ENCODE measurements at places on chromosomes 13 and 19.

DNA sequence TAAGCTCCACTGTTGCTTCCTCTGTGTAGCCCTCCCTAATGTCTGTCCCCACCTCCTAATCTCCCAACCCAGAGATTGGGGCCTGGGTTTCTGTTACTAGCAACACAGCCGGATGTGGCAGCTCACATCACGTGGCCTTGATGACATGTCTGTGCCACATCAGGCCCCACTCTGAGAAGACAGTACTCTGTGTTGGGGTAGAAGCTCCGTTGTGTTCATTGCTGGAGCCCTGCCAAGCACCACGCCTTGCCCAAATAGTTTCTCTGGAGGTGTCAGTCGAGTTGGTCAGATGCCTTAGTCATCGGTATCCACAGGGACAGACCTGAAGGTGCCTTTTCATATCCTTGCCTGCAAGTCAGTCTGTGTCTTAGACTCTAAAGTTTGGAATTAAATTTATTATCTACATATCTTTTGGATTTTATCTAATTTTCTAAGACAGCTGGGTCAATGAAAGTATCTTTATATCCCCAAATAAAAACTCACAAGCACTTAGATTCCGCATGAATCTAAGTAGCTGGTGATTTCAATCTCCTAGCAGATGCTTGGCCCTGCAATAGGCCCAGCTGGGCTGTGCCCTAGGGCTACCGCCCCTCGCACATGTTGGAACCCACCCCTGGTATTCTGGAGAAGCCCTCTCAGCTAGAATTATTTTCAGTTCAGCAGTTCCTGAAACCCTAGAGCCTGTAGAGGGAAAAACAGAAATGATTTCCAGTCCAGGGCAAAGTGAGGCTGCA lies 204.0 kb upstream of the TSHZ3 start:
- DNase-seq = no peak

DNA sequence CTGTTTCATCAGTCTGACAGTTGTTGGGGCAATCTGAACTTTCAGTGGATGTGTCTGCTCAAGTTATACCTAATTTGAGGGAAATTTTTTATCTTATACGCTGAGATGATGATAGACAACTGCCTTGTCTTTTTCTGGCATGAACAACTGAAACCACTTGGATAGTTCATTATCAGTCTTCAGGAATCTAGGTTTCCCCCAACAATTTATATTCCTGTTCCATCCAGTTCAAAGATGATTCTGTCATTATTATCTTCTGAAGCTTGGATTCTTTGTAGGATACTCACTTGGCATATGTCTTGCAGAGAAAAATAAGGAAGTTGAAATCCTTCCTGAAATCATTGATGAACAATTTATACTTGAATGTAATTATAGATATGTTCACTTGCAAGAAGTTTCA lies 193.7 kb downstream of the LMO7 start:
- no peak for DNase-seq

- no peak for DNase-seq
Observed at GRCh38 chr19:41864374-41864773, 4.3 kb downstream of the RPS19 start.

DNA sequence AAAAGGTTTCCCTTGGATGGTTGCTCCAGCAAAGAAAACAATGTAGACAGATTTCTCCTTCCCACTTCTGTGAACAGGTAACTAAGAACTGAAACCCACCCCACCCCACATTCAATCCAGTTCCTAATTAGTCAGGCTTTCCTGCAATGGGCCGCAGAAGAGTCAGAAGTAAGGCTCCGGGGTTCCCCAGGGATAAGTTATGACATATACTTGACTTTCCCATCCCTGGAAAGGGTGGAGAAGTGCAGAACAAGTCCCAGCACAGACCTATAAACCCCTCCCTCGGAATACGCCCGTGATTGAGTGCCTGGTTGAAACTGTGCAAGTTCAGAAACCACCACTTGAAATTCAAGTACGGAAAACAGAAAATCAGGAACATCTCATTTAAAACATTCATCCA lies 24.9 kb downstream of the RCBTB2 start:
- no peak for DNase-seq

- DNase-seq = no peak
Observed at GRCh38 chr13:50613356-50613831, 230.1 kb downstream of the DLEU7 start.

GRCh38 chr19:16191216-16191908 lies 6.2 kb downstream of the FAM32A start:
- no peak for DNase-seq

DNA sequence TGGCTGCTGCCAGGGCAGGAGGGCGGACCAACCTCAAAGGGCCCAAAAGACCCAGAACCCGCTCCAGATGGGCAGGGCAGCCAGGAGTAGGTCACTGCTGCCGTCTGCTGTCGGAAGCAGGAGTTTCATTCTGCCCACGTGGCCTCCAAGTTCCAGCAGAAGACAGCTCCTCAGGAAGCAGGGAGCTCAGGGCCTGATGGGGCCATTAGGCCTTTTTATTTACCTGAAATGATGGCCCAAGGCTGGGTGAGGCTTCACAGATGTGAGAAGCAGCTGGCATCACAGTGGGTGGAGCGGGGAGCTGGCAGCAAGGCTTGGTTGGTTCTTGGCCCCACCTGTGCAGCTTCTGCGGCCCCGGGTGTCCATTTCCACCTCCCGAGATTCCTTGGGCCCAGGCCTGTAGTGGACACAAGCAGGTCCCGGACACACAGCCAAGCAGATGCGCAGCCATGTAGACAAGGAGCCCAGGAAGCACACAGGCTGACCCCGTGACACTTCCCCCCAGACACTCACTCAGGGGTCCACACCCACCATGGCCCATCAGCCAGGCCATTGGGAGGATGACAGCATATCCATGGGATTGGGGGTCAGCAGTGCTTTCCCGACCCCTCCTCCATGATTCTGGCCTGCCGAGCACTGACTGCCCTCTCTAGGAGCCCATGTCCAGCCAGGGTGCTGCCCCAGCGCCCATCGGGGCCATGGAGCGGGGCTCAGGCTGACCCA lies 26.4 kb downstream of the C13orf46 start:
- no peak for DNase-seq

DNA sequence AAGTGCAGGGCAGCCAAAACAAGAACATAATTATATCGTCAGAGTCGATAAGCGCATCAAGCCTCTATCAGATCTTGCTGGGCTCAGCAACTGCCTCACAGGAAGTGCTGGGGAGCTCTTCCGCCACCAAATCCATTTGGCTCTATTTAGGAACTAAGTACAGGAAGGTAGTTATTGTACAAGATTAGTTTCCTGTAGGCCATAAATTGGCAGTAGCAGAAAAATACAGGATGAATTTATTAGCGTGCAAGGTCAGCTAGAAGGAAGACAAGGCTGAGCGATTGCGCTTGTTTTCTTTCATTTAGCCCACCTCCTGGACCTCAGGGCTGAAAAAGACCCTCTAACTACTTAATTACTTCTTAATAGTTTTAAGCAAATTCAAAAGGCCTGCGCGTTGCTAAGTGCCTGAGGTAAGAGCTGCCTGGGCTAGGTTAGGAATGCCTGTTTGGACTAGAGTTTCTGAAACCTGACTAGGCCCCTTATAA lies 118.5 kb downstream of the IRS2 start:
- no peak for DNase-seq

DNA sequence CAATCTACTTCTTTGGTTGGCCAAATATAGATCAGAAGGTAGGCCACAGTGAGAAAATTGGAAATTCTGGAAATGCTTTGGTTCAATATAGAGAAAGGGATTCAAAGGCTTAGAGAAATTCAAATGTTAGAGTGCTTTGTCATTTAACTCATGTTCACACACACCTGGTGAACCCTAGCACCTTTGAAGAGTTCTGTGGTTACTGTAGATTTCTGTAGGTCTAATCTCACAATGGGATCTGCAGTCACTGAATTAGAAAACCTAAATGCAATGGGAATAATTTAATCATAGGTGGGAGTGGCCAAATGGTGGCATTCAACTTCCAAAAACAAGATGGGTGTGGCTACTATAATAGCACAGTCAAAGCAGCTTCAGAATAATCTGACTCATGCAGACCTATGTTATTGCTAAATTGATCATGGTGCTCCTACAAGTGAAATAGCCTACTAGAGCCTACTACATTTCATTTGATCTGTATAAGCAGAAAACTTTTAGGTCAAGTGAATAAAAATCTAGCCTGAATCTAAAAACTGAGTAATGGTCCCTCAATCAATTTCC lies 1152.9 kb downstream of the PCDH9 start:
- no peak for DNase-seq

GRCh38 chr19:46515879-46516350 lies 20.2 kb upstream of the PNMA8B start:
- peak; percentile 42 for DNase-seq

GRCh38 chr13:47039106-47039505 lies 142.3 kb upstream of the HTR2A start:
- no peak for DNase-seq

GRCh38 chr13:84973661-84974060 lies 825.6 kb downstream of the SLITRK6 start:
- no peak for DNase-seq

- no peak for DNase-seq
Observed at GRCh38 chr13:60268203-60268555, 104.5 kb upstream of the DIAPH3 start.

DNA sequence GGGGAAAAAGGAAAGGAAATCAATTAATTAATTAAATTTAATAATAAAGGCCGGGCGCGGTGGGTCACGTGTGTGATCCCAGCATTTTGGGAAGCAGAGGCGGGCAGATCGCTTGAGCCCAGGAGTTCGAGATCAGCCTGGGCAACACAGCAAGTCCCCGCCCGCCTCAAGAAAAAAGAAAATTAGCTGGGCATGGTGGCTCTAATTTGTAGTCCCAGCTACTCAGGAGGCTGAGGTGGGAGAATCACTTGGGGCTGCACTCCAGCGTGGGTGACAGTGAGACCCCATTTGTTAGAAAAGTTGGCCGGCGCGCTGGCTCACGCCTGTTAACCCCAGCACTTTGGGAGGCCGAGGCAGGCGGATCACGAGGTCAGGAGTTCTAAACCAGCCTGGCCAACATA lies 733 bp upstream of the CD320 start:
- DNase-seq = no peak

- DNase-seq = no peak
Observed at GRCh38 chr13:35791184-35791851, 314.8 kb upstream of the MAB21L1 start.

DNA sequence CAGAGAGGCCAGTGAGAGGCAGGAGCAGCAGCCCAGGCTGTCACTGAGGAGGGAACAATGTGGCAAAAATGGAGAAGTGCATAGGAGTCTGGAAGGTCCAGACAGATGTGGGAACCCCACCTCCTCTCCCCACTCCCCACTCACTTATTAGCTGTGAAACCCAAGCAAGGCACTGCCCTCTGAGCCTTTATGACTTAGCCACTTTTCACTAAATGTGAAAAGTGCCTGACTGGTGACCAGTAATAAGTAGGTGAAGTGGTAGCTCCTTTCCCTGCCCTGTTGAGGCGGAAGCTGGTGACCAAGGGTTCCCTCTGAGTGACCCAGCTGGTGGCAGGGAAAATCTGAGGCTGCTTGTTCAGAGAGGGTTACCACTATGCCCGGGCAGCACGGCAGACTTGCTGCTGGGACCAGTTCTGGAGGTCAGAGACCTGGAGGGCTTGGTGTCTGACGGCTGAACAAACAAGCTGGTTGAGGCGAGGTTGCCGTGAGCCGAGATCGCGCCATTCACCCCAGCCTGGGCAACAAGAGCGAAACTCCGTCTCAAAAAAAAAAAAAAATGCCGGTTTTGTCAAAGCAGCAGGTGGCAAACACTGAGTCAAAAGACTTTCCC lies 80.0 kb downstream of the ZNF429 start:
- DNase-seq = no peak

DNA sequence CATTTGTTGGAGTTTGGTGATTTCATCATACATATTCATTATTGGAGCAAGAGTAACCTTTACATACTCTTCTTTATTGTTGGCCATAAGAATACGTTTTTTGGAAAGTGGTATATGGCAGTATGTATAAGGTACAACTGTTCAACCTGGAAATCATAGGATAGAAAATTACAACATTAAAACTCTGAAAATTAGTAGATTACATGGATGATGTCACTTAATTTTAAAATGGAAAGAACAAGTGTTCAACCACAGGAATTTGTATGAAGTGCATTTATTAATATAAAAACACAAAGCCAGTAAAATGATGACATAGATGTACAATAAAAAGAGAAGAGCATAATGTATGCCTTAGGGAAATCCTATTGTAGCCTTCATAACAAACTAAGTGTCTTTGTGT lies 7.3 kb upstream of the ZNF155 start:
- no peak for DNase-seq

GRCh38 chr13:73715911-73716510 lies 418.2 kb downstream of the KLF12 start:
- DNase-seq = no peak

DNA sequence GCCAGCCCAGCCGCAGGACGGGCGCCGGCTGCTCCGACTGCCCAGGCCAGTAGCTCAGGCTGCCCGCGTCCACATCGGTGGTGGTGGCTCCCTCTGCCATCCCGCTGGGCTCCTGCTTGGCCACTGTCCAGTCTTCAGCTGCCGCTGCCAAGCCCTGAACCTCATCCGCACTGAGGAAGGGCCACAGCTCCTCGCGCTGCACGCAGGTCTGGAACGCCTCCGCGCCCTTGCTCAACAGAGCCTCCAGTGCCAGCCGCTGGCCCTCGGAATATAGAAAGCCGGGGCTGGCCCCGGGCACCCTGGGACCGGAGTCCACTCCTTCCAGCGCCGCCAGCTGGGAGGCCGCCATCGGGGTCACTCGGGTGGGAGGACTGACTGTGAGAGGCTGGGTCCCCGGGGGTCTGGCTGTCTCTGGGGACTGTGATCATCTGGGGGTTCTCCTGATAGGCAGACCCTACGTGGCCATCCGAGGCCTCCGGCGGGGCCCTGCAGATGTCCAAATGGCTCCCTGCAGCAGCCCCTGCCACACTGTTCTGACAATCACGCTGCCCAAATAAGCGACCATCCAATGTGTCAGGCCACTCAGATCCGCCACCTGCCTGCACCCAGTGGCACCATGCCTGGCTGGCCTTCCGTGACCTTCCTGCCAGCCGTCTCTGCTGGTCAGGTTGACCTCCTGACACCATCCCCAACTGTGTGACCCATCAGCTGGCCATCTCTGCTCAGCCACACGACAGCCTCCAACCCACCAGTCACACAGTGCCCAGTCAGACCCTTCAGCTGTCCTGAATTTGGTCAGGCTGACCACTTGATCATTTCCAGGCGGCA lies 1.6 kb downstream of the FAM83E start:
- DNase-seq = no peak

DNA sequence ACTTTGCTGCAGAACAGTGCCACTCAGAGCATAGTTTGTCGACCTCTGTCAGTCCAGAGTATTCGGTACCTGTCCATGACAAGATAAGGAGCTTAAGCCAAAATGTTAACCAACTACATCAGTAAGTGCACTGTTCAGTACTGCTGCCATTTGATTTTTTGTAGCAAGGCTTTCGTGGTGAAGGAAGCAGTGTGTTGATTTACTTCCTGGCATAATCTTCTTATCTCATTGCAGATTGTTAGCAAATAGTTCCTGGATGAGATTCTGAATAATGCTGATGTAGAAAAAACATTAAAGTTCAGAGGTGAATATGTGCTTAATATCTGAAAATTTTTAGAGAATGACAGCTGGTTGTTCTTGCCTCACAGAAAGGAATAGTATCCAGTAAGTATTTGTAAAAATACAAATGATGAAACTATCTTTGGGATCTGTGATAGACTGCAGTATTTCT lies 85.7 kb downstream of the LRRC63 start:
- DNase-seq = no peak
